Psoas muscle (tissue), 8 donors: ENCODE measurements at places on chromosomes 4 and X. TPM values are rescaled to one million over a fixed set of nuclear protein-coding genes. Genes with fewer than 3 reads are reported as not detected.

The HSFX4 gene
- not detected for total RNA-seq

GRCh38 chr4:76036855-76037254 lies 985 bp upstream of the CXCL11 start:
- H3K36me3 ChIP-seq: no peaks in the 10 kb centered on the region
- DNase-seq: no peak
- no peak overlapping the region for H3K27ac ChIP-seq
- no peak overlapping the region for H3K4me3 ChIP-seq
- H3K4me1 ChIP-seq: no peaks in the 10 kb centered on the region

DNA sequence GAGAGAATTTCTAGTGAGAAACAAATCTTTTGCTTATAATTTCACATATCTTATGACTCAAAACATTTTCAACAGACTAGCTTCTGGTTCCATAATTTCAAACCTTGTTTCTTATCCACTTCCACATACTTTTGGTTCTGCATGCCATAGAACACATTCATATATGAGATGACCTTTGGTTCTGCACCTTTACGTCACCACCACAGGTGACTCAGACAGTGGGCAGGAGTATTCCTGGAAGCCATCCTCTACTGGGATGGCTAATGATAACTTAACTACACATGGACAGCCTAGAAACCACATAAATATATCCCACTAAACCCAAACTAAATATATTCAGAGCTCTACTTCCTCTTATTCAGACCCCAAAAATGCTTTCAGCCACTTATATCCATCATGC lies 133.3 kb downstream of the DCK start:
- no peaks in the 10 kb centered on the region for H3K4me1 ChIP-seq
- DNase-seq: no peak
- H3K36me3 ChIP-seq: no peaks in the 10 kb centered on the region
- H3K4me3 ChIP-seq: no peak overlapping the region
- H3K27ac ChIP-seq: no peak overlapping the region

The FABP2 gene
- not detected for total RNA-seq

The F11 gene
- not detected for total RNA-seq

The MID1IP1 gene
- total RNA-seq: 120 TPM

GRCh38 chrX:139213241-139213709 lies 317.3 kb upstream of the F9 start:
- peak overlapping the region; percentile 33 for H3K27ac ChIP-seq
- H3K4me3 ChIP-seq: no peak overlapping the region
- H3K27me3 ChIP-seq: no peaks in the 10 kb centered on the region
- DNase-seq: no peak

DNA sequence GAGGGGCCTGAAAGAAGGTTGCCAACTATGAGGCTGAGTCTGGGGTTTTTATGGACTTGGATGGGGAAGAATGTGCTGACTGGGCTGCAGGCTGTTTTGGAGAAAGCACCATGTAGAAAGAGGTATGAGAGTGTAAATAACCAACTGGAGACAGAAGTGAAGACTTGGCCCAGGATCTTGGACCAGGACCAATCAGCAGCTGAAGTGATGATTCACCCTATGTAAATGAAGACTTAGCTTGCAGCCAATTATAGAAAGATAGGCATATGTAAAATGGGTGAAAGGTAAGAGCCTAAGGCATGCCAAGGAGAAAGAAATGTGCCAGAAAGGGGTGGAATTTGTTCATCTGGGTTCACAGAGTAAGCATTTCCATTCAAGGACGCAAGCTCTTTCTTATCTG lies 856.7 kb upstream of the PRKX start:
- no peaks in the 10 kb centered on the region for H3K36me3 ChIP-seq
- H3K4me1 ChIP-seq: no peaks in the 10 kb centered on the region
- H3K27me3 ChIP-seq: no peaks in the 10 kb centered on the region

- DNase-seq: no peak
- no peak overlapping the region for H3K27ac ChIP-seq
- H3K4me3 ChIP-seq: no peak overlapping the region
- no peaks in the 10 kb centered on the region for H3K4me1 ChIP-seq
These were observed 29.5 kb downstream of the PPP2R3B start for GRCh38 chrX:357035-357692.

The UGT2A1 gene
- not detected for total RNA-seq

GRCh38 chr4:39729557-39729956 lies 31.6 kb downstream of the UBE2K start:
- no peak overlapping the region for H3K4me3 ChIP-seq
- H3K4me1 ChIP-seq: peaks cover 24% of the 10 kb centered on the region
- no peak for DNase-seq
- H3K36me3 ChIP-seq: no peaks in the 10 kb centered on the region

DNA sequence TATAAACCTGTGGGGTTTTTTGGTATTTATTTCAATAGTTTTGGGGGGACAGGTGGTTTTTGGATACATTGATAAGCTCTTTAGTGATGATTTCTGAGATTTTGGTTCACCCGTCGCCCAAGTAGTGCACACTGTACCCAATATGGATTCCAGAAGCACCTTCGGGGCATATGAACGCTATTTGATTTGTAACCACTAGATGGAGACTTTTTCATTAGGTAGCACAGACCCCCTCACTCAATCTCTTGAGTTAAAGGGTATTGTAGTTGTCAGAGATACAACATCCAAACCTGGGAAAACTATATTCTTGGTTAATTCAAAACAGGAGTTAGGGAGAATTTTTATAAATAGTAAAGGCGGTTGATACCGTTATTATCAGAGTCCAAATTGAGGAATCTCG lies 79.8 kb downstream of the SPANXN3 start:
- no peak overlapping the region for H3K4me3 ChIP-seq
- H3K27ac ChIP-seq: no peak overlapping the region
- no peaks in the 10 kb centered on the region for H3K4me1 ChIP-seq
- H3K36me3 ChIP-seq: no peaks in the 10 kb centered on the region

The VSIG1 gene
- not detected for total RNA-seq

The OPRPN gene
- not detected for total RNA-seq

The TRPC5OS gene
- not detected for total RNA-seq

GRCh38 chr4:95548738-95549245 lies at the start of gene UNC5C:
Gene UNC5C (minus strand): TSS chr4:95548973.
- no peaks in the 10 kb centered on the region for H3K36me3 ChIP-seq
- no peaks in the 10 kb centered on the region for H3K4me1 ChIP-seq
- peak; percentile 85 for DNase-seq
- H3K4me3 ChIP-seq: peak within 1 kb of the TSS; percentile 66

The GPR143 gene
- total RNA-seq: not detected

The SYTL5 gene
- not detected for total RNA-seq

The HTN3 gene
- total RNA-seq: not detected

DNA sequence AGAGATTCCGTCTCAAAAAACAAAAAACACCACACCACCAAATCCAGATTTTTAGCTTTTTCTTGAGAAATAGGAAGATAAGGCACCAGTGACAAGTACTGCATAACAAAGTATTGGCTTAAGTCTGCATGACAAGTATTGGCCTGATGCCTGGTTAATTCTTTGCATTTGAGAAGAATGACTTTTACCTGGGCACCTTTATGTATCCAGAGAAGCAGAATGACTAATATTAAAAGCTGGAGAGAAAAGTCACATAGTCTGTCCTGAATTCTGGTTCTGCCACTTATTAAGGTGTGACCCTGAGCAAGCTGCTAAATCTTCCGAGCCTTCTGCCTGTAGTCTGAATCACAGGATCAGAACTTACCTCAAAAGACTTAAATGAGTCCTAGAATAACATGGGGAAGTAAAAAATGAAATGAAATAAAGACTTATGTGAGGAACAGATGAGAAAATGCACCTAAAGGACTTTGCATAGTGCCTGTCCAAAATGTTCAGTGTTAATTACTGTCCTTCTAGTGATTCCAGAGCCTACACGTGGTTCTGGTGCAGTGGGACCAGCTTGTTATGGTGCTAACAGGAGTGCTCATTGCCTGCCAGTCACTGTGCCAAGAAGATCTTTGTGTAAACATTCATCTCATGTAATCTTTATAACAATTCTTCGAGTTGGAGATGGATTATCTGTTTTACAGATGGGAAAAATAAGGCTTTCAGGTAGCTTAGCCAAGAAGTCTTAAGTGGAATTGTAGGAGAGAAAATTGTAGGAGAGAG lies 31.6 kb downstream of the UGDH start:
- DNase-seq: no peak
- no peak overlapping the region for H3K27ac ChIP-seq
- H3K27me3 ChIP-seq: no peaks in the 10 kb centered on the region
- H3K4me3 ChIP-seq: no peak overlapping the region
- peaks cover 27% of the 10 kb centered on the region for H3K36me3 ChIP-seq

The UGT2B17 gene
- total RNA-seq: not detected

The SPANXA1 gene
- not detected for total RNA-seq

DNA sequence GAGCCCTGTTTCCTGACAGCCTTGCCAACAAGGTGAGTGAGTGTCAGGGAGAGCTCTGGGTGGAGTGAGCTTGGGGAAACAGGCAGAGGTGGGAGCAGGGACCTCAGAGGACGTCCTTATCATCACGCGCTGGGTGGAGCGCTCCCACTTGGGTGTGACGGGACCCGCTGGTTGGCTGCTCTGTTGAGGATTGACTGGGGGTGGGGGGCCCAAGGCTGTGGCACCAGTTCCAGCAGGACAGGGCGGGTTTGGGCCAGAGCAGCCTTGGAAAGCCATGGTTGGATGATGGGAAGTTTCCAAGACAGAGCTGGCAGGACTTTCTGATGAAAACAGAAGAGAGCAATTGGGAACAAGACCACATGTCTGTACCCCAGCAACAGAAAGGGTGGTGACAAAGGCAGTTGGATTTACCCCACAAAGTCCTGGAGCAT lies 3.0 kb upstream of the PCGF3 start:
- H3K4me3 ChIP-seq: no peak overlapping the region
- peaks cover 5% of the 10 kb centered on the region for H3K4me1 ChIP-seq
- H3K27me3 ChIP-seq: no peaks in the 10 kb centered on the region
- no peaks in the 10 kb centered on the region for H3K36me3 ChIP-seq
- no peak overlapping the region for H3K27ac ChIP-seq

DNA sequence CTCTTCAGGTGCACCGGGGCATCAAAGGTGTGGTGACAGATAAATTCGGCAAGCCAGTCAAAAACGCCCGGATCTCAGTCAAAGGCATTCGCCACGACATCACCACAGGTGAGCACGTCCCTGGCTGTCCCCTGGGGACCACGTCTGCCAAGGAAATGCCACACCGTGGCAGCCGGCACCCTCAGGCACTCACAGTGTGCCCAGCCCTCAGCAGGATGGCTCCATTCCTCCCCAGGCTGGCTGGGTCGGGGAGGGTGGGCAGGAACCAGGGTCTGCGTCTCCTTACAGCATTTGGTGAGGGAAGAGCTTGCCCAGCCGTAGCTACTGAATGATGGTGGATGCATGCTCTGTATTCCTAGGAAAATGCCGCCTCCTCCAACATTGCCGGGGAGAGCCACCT lies 25.9 kb downstream of the CPZ start:
- no peaks in the 10 kb centered on the region for H3K36me3 ChIP-seq
- H3K27ac ChIP-seq: no peak overlapping the region
- no peak for DNase-seq
- no peaks in the 10 kb centered on the region for H3K4me1 ChIP-seq
- no peaks in the 10 kb centered on the region for H3K27me3 ChIP-seq

DNA sequence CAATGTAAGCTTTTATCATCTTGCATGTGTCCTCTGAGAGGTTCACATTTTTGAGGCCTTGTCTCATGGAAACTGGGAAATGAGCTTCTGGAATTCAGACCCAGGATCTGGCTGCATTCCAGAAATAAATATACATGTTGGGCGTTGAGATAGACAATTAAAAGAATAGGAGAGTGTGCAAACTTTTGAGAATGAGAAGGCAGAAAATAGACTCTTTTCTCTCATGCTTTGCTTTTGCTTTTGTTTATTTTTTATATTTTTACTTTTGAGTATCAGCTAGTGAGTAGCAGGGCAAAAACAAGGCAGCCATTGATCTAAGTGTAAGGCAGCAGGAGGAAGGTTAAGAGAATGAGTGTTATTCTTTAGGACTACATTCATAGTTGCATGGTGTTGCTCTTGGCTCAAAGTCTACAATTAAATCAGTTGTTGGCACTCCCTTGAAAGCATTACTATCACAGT lies 12.4 kb downstream of the SHROOM3 start:
- H3K36me3 ChIP-seq: no peaks in the 10 kb centered on the region
- no peak overlapping the region for H3K27ac ChIP-seq
- no peaks in the 10 kb centered on the region for H3K27me3 ChIP-seq
- H3K4me1 ChIP-seq: no peaks in the 10 kb centered on the region
- no peak overlapping the region for H3K4me3 ChIP-seq
